ENCODE measurements at places on chromosomes 13 and 19.

- DNase-seq: no peak
These were observed 2.3 kb upstream of the FCAR start for GRCh38 chr19:54871696-54872095.

GRCh38 chr13:73544175-73544574 is 485.4 kb downstream of the KLF5 start:
- DNase-seq: no peak

DNA sequence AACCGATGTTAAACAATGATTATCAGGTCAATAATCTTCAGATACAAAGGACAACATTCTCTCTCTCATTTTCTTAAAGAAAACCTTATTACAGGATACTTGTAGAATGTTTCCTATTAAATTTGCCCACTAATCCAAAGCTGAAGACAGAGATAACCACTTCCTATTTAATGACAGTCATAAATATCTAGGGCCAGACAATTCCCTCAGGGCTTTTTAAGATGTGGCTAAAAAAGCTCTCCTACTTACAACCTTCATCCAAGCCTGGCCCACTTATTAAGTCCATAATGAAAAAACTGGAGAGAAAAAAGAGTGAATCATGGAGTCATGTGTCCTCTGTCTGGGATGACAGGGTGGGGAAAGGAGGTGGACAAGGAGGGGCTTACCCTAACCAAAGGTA is 235.9 kb downstream of the KLF12 start:
- no peak for DNase-seq

DNA sequence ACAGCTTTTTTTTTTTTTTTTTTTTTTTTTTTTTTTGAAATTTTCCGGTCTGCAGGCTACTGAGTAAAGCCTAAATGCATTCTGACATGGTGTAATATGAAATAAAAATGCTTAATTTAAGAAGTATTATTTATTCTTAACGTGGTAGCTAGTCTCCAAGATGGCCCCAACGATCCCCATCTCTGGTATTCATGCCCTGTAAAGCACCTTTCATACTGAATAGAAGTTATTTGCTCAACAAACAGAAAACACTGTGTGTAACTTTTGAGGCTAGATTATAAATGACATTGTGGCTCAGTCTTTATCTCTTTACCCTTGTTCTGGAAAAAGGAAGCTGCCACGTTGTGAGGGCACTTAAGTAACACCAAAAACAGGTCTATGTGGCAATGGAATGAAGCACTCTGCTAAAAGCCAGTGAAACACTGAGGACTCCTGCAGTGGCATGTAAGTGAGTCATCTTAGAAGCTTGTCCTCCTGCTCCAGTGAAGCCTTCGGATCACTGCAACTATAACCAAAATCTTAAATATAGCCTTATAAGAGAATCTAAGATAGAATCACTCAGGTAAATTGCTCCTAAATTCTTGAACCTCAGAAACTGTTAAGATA is 128.7 kb downstream of the UGGT2 start:
- no peak for DNase-seq

- DNase-seq: no peak
These were observed 1701.0 kb downstream of the SLITRK5 start for GRCh38 chr13:89372193-89372592.

DNA sequence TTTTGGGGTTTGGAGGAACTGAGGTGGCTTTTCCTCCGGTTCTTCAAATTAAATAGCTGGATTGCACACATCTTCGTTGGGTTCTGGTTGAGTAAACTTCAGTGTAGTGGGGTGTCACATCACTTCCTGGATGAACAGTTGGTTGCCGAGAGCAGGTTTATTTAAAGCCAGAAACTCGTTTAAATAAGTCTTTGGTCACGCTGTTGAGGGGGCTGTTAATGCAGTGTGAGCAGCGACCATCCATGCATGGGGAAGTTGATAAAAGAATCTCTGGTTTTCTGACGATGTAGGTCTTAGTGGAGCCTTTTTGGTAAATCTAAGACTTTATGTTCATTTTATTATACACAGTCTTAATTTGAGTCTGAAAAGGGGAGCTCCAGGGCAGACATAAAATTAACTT is 351.2 kb upstream of the ARGLU1 start:
- no peak for DNase-seq

- no peak for DNase-seq
These were observed 13.3 kb upstream of the RAB8A start for GRCh38 chr19:16098416-16098768.

DNA sequence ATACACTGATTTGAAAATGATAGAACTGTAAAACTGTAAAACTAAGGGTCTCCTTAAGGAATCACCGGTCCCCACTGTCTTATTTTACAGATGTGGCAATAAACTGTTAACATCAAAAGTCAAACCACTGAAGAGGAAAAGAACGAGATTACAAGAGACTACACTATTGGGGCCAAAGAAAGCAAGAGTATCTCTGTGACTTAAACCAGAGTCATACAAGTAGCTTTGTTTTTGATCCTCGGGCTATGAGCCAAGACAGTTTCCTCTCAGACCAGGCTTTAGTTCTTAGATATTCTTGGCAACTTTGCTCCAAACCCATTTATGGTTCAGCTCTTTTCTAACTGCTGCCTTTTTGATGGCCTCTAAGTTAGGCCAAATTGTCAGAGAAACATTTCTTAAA is 113.8 kb downstream of the TBC1D4 start:
- no peak for DNase-seq

DNA sequence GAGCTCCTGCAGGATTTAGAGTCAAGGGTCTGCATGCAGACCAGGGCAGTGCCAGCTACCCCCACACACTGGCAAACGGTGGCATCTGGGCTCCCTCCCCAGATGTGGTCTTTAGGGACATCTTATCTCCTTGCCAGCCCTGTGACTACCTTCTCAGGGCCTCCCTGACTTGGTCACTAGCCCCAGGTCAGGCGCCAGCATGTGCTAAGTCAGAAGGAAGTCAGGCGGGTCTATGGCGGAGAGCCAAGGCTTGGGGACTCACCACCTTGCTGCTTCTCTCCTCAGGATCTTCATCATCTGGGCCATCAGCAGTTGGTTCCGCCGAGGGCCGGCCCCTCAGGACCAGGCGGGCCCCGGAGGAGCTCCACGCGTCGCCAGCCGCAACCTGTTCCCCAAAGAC is 17.6 kb downstream of the CLPTM1 start:
- DNase-seq: no peak

- DNase-seq: no peak
These were observed 67.2 kb downstream of the CEBPG start for GRCh38 chr19:33440682-33441081.

DNA sequence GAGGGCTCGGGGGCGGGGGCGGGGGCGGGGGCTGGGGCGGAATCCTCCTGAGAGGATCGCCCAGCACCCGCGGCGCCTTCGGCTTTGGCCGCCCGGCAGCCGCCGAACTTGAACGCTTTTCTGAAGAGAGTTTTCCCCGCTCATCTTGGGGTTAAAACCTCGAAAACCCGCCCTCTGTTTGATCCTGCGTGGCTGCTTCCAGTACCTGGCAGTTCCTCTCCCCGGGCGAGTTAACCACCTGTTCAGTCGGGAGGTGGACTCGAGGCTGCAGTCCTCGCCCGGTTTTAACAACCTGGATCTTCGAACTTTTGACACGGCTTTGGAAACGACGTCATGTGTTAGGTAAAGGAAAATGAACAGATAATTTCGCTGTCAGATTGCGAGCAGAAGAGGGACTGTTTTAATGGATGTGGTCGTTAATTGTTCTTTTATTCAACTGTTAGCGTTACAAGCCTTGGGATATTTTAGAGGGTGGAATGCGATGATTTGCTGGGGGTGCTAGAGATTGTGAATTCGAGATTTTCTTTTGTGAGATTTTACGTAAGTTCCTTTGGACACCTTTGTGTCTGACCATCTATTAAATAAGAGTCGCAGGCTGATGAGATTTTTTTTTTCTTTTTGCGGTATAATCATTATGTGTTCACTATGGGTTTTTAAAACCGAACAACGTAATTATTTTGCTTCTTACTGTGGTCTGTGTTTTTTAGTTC is 1.0 kb downstream of the FNDC3A start:
- no peak for DNase-seq

DNA sequence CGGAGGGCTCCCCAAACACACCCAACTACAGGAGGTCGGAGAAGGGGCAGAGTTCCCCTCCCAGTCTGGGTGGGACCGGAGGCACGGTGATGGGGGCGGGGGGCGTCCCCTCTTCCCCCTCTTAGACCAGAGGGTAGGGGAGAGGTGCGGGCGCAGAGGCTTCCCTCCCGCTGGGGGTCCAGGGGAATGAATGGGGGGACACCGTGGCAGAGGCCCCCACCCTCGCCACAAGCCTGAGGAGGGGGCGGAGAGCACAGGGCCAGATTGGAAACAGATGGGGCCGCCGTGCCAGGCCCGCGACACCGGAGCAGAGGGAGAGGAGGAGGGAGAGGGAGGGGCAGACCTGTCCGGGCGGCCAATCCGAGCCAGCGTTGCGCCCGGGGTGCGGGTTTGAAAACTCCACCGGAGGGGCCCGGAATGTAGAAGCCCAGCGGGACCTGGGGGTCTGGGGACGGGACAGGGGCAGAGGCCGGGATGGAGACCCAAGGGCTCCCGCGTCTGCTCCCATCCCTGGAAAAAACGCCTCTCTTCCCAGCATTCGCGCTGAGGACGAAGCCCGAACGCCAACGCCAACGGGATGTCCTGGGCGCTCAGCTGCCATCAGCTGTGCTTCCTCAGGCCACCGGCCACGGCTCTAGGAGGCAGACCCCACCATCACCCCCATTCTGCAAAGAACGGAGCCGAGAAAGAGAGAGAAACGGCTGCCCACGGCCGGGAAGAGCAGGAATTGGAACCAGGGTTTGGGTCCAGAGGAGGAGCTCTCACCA is 46.8 kb downstream of the PTPRS start:
- no peak for DNase-seq

DNA sequence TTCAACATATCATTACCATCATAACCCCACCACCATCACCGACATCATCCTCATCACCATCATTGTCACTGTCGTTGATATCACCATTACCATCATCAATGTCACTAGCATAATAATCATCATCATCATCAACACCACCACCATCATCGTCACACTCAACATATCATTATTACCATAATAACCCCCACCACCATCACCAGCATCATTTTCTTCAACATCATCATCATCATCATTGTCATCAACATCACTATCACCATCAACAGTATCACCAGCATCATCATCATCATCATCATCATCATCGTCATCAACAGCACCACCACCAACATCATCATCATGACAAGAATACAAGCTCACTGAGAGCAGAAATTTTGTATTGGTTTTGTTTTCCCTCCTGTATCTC is 83.8 kb downstream of the MBD3L1 start:
- DNase-seq: no peak

- DNase-seq: no peak
These were observed 17.4 kb downstream of the NMRK2 start for GRCh38 chr19:3949997-3950859.

GRCh38 chr13:42603571-42603970 is 29.6 kb downstream of the TNFSF11 start:
- no peak for DNase-seq

DNA sequence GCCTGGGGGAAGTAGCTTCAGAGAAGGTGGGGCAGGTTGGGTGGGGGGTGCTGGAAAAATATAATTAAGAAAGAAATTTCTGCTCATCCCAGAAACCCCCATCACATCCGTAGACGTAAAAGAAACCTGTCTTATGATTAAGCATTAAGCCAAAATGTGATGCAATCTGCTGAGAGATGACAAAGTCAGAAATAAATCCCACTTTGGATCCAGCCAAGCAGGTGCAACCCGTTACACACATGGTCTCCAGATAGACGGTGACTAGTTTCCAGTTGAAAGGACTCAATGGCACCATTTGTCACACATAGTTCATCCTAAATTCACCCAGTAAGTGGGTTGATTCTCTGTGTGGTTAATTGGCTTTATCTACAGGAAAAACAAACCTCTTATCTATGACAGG is 34.1 kb downstream of the PSG5 start:
- no peak for DNase-seq

DNA sequence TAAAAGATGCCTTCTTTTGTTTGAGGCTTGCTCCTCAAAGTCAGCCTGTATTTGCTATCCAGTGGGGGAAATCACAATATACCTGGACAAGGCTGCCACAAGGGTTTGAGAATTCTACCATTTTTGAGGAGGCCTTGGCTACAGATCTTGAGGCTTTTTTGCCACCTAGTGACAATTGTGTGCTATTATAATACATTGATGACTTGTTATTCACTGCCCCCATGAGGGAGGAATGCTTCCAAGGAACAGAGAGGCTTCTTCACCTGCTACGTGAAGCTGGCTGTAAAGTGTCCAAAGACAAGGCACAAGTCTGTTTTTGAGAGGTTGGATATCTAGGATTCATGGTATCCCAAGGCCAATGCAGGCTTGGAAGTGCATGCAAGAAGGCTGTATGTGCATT is 72.5 kb downstream of the ZNF708 start:
- no peak for DNase-seq

- DNase-seq: no peak
These were observed 7.9 kb downstream of the LIPE start for GRCh38 chr19:42419309-42419708.

- DNase-seq: no peak
These were observed 1.2 kb downstream of the HAUS8 start for GRCh38 chr19:17073869-17074633.

DNA sequence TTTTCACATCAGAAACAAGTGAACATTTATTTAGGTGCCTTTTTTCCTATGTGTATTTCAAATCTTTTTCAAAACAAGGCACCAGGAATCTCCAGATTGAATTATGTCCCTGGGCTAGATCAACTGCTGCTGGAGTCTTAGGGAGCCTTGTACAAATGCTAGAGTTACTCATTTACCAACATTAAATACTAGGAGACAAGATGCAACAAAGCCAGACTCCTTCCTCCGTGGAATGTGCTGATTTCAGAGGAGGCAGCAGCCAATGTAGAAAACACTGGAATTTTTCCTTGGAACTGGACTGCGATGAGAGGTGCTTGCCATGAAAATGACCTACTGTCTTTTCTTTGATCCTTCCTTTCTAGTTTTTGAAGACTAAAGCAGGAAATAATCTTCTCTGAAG is 1514.7 kb upstream of the MIR17HG start:
- no peak for DNase-seq

- peak; percentile 76 for DNase-seq
These were observed 2.1 kb downstream of the ZNF563 start for GRCh38 chr19:12331211-12331941.

- no peak for DNase-seq
These were observed 21.6 kb downstream of the TCF3 start for GRCh38 chr19:1630811-1631210.

DNA sequence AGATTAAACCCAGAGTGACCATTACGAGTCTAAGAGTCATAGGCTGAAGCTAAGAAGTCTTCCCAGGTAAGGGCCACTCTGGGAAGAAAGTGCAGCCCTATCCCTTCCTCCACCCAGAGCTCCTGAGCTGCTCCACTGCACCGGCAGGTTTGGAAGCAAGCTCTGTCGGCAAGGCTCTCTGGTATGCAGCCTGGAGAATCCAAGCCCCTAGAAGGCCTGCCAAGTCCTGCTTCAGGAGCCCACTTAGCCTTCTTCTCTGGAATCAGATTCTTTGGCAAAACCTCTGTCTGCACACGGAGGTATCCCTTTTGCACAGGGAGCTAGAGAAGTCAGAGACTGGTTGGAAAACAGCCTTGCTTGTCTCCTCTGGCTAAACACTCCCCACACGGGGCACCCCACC is 58.5 kb downstream of the CEBPG start:
- no peak for DNase-seq

GRCh38 chr13:38866649-38867048 is 124.0 kb downstream of the STOML3 start:
- no peak for DNase-seq

Data from activated CD4-positive, alpha-beta T cell treated with anti-CD3 and anti-CD28 coated beads, Interleukin-2, amount 50 U/mL, for 4 hours (primary cell).